Activated CD8-positive, alpha-beta memory T cell treated with anti-CD3 and anti-CD28 coated beads for 1 hour (primary cell): ENCODE measurements at places on chromosomes 1 and 21.

DNA sequence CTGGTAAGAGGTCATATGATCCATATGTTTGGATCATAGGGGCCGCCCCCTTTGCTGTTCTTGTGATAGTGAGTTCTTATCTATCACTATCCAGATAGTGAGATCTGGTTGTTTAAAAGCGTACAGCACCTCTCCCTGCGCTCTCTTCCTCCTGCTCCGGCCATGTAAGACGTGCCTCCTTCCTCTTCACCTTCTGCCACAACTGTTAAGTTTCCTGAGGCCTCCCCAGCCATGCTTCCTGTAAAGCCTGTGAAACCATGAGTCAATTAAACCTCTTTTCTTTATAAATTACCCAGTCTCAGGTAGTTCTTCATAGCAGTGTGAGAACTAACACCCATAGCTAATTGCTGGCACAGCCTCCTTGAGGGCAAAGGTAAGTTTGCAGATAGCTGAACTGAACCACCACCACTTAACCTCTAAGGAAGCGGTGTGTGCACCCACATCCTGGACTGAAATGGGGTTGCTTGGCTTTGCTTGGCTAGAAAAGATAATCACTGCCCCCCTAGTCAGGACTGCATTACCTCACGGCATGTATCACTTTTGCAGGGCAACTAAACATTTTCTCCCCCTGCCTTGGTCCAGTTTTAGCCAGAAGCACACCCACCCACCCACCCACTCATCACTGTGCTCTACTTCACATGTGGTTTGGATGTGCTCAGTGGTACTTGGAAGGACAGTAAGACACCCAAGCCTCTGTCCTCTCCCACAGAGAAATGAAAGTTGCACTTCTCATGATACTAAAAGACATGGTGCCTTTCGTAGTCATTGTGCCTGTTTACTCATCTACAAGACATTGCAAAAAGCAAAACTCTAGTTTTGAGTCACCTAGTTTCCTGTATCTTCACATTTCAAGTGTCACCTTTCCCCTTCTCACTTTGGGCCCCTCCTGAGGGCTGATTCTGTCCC, 23.1 kb upstream of the PTAFR start:
- peak; percentile 13 for DNase-seq

GRCh38 chr1:223788746-223789415, 56.9 kb downstream of the TP53BP2 start:
- DNase-seq = no peak

DNA sequence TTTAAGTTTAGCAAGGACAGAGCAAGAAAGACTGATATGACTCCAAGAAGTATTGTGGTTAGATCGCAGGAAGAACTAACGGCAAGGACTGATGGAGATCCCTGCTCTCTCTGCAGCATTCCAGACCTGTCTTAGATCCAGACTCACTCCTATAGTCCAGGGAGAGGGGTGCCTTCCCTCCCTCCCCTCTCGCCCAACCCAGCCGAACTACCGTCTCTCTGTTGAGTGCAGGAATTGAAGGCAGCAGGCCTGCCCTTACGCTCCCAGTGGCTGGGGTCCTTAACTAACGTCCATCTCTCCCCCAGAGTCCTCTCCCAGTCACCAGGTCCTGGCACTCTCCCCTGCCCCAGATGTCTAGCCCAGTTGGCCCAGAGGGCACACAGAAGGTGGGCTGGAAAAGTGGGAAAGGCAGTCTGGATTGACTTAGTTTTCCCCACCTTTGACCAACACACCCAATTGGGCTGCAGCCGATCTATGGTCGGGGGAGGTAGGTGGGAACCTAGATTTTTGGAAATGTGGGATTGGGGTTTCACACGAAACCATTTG, 1.1 kb downstream of the CRABP2 start:
- DNase-seq = no peak

DNA sequence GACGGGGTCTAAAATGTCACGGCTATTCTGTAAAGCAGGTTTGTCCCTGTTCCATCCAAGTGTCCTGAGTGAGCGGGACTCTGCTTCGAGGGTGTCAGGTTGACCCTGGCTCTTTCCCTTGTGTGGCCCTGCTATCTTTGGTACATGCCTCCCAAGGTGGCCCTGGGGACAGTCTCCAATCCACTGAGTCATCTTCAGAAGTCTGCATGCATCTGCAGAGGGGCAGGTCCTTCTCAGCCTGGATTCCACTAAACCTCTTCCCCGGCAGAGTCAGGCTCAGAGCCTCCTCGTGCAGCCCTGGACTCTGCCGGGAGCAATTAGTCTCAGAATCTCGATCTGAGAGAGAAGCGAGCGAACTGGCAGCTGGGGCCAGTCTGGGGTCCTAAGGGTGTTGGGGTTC, 50.1 kb upstream of the KCNJ15 start:
- DNase-seq = no peak

DNA sequence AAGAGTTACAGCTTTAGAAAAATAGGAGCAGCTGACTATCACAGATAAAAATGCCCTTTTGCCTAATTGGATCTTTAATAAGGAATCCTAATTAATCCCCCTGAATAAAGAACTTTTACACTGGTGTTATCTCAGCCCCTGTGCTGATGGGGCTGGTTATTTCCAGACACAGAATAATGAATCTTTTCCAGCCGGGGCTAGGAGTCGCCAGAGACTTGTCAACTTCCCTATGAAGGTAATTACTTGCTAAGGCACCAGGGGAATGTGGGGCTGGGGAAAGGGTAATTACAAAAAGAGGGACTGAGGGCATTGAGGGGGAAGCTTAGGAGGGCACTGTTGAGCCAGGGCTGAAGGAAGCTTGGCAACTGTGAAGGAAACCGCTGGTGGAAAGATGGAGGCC, 34.5 kb downstream of the HMGB4 start:
- no peak for DNase-seq

DNA sequence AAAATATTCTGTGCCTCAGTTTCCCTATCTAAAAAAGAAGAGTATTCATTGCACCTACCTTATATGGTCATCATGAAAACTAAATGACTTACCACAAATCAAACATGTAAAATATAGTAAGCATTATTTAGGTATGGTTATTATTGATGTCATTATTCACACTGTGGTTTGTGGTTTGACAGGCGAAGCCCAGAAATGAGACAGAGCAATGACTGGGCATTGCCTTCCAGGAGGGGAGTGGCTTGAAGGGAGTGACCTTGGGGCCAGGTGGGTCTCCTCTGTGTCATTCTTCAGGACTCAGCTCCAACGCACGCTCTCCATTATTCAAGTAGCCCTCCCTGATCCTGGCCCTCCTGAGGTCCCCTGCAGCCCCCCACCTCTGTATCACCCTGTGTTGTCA, 133.7 kb downstream of the DMRTA2 start:
- no peak for DNase-seq

GRCh38 chr1:160761886-160762285, 22.8 kb downstream of the SLAMF7 start:
- no peak for DNase-seq

DNA sequence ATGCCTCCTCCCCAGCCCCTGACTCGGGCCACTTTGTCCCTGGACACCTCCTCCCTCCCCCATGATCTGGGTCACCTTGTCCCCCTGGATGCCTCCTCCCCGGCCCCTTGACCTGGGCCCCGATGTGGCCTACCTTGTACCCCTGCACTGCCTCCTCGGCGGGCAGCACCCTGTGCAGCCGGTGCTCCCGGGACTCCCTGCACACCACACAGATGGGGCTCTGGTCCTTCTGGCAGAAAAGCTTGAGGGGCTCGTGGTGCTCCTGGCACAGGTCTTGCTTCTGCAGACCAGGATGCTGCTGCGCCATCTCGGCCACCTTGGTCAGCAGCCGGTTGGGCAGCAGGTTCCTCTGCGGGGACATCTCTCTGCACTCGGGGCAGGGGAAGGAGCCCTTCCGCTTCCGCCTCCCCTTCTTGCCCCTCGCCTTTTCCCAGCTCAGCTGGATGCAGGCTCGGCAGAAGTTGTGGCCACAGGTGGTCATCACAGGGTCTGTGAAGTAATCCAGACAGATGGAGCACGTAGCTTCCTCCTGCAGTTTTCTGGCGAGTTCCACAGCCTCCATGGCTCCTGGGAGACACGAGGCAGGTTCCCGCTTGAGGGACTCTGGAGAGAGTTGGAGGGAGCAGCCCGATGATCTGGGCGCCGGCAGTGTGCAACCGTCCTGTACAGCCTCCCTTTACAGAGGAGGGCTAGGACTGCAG, 2.0 kb downstream of the TRIM17 start:
- no peak for DNase-seq

DNA sequence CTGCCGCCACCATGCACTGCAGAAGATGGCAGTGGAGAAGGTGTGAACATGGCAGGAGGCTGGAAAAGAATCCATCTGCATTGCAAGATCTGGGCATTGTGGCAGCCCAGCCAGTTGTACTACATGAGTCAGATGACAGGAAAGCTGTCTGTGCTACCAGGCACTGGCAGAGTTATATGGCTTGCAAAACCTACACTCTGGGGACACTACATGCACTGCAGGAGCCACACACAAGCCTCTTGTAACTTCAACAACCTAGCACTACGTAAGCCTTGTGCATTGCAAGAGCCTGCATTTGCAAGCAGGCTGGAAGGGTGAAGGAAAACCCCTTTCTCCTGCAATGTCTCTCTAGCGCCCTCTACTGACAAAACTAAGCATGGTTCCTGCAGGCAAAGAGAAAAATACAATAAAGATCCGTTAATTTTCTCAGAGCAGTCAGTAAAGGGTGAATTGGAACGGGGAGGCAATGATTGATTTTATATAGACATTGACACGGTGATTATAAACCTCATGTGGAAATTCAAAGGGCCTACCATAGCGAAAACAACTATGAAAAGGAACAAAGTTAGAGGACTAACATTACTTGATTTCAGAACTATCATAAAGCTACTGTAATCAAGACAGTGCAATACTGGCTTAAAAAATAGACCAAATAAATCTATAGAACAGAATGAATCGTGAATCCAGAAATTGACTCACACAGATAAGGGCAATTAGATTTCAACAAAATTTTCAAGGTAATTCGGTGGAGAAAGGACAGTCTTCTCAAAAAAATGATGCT, 26.2 kb upstream of the DYNLT5 start:
- DNase-seq = peak; percentile 13

DNA sequence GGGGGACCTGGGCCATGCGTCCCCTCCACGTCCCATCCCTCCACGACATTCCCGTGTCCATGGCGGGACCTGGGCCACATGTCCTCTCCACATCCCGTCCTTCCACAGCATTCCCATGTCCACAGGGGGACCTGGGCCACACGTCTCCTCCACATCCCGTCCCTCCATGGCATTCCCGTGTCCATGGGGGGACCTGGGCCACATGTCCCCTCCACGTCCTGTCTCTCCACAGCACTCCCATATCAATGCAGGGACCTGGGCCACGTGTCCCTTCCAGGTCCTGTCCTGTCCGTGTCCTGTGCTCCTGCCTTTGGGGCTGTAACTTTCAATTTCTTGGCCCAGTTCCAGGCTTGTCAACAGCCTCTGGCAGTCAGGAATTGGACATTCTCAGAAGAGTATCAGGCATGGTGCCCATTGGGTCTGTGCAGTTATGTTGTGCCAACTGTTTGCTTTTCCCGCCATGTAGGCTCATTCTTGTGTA, 47.1 kb downstream of the WNT9A start:
- DNase-seq = no peak

GRCh38 chr1:237975376-237975775, 84.7 kb upstream of the ZP4 start:
- DNase-seq = no peak
